LHCN-M2 (cell line): ENCODE measurements at places on chromosomes 11 and 22. TPM values are rescaled to one million over a fixed set of nuclear protein-coding genes. Genes with fewer than 3 reads are reported as not detected.

TMEM151A gene
- total RNA-seq: 0.23 and 0.32 TPM in 2 replicates

IRAG1 gene
- 0.38 and 1.3 TPM in 2 replicates for total RNA-seq

CREBZF gene
- 33.8 and 37.4 TPM in 2 replicates for total RNA-seq

RIMBP3B gene
- total RNA-seq: 0.64 and 0.98 TPM in 2 replicates

TBX1 gene
- total RNA-seq: 13.0 and 16.7 TPM in 2 replicates

OR51B4 gene
- not detected in 2 replicates for total RNA-seq

MOGAT2 gene
- total RNA-seq: not detected in 2 replicates

RASSF10 gene
- not detected in 2 replicates for total RNA-seq

TIMP3 gene
- 19.6 and 41.0 TPM in 2 replicates for total RNA-seq

DNA sequence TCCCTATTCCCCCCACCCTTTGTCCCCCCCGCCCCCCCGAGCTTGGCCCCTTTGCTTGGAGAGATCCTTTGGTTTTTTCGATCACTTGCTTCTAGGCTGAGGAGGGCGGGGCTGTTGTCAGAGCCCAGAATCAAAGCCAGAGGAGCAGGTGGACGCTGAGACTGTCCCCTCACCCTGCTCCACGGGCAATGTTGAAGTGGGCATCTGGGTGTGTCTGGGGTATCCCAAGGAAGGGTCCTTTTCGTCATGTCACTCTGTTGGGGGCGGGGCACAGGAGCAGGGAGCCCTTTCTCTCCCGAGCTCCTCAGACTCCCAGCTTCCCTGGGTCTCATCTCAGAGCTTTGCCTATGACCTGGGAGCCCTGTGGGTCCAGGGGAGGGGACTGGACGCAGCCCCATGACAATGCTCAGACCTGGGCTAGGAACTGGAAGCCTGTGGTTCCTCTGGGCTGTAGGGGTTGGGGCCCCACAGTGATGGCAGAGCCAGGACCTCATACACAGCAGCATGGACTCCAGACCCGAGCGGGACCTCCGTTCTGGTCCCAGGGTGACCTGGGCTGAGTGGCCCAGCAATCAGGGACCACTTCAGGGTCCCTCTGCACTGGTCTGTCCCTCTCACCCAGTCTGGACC, 2.9 kb upstream of the APOBEC3A start:
- no peak for DNase-seq

- no peak for DNase-seq
Observed at GRCh38 chr11:59767225-59767611, 12.0 kb downstream of the STX3 start.

DNA sequence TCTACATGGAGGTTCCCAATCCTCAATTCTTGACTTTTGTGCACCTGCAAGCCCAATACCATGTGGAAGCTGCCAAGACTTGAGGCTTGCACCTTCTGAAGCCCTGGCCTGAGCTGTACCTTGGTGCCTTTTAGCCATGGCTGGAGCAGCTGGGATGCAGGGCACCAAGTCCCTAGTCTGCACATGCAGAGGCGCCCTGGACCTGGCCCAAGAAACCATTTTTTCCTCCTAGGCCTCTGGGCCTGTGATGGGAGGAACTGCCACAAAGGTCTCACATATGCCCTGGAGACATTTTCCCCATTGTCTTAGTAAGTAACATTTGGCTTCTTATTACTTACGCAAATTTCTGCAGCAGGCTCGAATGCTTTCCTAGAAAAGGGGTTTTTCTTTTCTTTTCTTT, 431.9 kb upstream of the ANO5 start:
- no peak for DNase-seq

DNA sequence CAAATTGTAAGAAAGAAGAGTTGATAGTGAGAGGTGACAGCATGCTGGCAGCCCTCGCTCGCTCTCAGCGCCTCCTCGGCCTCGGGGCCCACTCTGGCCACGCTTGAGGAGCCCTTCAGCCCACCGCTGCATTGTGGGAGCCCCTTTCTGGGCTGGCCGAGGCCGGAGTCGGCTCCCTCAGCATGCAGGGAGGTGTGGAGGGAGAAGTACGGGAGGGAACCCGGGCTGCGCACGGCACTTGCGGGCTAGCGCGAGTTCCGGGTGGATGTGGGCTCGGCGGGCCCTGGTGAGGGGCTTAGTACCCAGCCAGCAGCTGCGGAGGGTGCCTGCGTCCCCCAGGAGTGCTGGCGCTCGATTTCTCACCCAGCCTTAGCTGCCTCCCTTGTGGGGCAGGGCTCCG, 539.7 kb upstream of the CCDC179 start:
- no peak for DNase-seq

DNA sequence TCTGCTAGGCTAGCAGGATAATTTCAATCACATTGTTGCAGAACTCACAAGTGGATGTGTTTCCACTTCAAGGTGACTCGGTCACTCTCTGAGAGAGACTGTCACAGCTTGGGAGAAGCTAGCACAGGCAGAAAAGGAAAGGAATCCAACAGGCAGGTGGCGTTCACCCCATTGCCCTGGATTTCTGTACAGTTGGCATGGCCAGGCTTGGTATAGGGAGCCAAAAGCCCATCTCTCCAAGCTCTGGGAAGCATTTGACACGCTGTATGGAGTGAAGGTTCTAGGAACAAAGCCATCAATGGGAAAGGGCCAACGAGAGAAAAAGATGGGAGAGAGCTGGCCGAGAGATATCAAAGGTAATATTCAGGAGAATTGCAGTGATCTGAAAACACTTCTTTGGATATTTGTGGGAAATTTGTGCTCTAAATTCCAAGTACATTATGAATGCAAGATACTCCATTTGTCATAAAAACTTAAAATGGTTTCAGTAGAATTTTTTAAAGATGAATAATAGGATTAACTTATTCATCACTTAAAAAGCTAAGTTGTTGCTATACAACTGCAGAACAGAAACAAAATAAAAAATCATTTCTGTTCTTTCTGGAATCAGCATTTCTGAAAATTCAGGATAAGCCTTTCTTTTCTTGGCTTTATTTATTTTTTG, 223.5 kb upstream of the NTM start:
- DNase-seq: peak; percentile 9

GRCh38 chr11:105148241-105148640, 8.7 kb upstream of the CARD18 start:
- no peak for DNase-seq

DNA sequence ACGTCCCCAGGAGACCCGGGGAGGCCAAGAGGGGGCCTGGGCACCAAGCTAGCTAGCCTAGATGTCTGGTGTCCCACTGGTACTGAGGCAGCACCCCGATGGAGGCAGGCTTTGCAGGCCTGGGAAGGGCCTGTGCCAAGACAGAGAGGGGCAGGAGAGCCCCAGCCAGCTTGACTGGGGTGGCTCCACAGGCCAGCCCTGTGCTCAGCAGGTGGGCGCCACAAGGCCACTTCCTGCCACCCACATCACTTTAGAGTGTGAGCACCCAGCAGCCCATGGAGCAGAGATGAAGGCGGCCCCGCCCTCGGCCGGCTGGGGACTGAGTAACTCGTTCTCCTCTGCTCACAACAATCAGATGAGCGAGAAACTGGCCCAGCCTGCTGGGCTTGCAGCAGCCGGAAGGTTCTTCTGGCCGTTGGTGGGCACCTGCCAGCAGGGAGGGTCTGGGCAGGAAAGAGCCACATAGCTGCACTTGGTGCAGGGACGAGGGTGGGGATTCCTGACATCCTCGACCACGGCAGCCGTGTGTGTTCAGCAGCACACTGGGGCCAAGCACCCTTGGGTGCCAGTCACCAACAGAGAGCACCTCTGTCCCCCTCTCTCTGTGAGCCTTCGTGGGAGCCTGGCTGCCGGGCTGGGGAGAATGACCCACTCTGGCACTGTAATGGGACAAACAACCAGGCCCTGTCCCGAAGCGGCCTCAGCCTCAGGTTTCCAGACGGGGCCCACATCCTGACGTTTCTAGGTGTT, 7.6 kb downstream of the OSBPL5 start:
- no peak for DNase-seq

- DNase-seq: peak; percentile 67
Observed at GRCh38 chr11:73271936-73272679, at the start of gene P2RY6. P2RY6 (plus strand) TSS chr11:73272338; CDS start chr11:73296519, 24,181 bp downstream.

GRCh38 chr11:123616505-123617198, 37.8 kb downstream of the SCN3B start:
- peak; percentile 82 for DNase-seq

- DNase-seq: peak; percentile 62
Observed at GRCh38 chr11:46272816-46273427, 4.5 kb upstream of the CREB3L1 start.

DNA sequence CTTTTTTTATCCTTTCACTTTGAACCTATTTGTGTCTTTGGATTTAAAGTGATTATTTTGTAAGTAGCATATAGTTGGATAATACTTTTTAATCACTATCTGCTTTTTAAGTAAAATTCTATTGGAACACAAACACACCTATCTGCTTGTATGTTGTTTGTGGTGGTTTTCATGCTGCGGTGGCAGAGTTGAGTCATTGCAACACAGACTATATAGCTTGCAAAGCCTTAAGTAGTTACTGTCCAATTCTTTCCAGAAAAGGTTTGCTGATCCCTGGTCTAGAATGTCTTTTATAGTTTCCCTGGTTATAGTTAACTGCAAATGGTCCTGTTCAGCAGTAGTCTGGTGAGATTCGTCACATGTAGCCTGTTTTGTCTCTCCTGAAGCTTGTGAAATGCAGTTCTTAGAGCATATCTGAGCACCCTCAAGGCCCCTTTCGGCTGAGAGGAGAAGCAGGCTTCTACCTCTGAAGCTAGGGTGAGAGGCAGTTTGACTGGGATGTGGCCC, 21.5 kb downstream of the SHANK3 start:
- DNase-seq: no peak

DNA sequence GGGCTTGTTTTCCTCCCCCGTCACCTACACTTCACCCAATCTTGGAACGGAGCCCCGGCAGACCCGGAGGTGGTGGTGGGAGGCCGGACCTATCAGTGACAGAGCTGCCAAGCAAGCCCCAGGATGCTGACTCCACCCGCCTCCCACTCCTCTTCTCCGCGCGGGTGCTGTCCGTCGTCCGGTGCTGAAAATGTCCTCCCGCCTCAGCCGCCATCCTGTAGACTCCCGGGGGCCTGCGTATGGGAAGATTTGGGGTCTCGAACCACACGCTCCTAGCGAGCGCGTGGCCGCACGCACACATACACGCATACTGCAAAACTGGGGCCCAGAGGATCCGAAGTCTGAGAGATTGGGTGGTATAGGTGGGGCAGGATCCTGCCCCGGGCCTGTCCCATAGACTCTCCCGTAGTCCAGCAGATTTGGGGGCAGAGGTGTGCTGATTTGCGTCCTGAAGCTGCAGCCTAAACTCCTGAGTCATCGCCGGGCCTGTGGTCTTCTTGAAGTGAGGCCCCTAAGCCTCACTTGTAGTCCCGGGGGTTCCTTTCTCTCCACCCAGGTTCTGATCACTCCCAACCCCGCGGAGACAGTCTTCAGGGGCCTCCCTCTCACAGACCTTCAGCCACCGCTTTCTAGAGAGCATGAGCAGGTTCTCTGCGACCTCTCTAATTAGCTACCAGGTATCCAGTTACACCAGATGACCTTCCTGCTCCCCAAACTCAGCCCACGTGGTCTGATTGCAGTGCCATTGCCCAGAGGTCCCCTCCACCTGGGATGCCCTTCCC, 796 bp upstream of the YIF1A start:
- no peak for DNase-seq

DNA sequence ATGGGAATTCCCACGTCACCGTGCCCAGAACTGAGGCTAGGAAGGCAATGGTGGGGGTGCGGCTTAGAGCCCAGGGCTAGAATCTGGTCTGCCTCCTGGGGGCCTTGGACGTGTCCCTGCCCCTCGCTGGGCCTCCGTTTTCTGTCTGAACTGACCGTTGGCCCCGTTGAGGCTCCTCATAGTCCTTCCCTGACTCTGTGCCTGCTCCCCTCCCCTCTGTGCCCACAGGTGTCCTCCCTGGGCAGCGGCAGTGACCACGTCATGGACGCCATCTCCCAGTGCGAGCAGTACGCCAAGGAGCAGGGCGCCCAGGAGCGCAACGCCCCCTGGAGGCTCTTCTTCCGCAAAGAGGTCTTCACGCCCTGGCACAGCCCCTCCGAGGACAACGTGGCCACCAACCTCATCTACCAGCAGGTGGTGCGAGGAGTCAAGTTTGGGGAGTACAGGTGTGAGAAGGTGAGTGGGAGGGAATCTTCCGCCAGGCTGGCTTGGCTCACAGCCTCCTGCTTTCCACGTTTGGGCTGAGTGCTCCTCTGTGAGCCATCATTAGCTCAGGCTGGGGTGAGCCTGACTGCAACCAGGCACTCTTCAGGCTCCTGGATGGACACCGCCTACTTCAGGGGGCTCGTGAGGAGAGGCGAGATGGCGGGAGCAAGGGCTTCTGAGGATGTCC, 63.9 kb downstream of the MYO7A start:
- DNase-seq: no peak

DNA sequence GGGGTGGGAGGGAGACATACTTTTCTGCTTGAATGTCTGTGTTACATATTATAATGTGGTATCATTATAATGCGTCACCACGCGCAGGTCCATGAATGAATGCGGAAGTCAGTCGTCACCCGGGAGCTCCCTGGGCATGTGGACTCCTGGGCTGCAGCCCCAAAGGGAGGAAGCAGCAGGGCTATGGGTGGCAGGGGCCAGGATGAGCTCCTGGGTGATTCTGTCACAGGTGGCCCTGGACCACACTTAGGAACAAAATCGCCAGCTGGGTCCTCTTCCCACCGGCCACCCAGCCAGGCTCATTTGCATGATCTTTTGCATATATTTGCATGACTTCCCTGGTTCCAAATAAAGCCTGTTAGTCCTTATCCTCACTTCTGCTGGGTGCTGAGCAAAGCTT, 51.2 kb downstream of the KCNJ4 start:
- no peak for DNase-seq

DNA sequence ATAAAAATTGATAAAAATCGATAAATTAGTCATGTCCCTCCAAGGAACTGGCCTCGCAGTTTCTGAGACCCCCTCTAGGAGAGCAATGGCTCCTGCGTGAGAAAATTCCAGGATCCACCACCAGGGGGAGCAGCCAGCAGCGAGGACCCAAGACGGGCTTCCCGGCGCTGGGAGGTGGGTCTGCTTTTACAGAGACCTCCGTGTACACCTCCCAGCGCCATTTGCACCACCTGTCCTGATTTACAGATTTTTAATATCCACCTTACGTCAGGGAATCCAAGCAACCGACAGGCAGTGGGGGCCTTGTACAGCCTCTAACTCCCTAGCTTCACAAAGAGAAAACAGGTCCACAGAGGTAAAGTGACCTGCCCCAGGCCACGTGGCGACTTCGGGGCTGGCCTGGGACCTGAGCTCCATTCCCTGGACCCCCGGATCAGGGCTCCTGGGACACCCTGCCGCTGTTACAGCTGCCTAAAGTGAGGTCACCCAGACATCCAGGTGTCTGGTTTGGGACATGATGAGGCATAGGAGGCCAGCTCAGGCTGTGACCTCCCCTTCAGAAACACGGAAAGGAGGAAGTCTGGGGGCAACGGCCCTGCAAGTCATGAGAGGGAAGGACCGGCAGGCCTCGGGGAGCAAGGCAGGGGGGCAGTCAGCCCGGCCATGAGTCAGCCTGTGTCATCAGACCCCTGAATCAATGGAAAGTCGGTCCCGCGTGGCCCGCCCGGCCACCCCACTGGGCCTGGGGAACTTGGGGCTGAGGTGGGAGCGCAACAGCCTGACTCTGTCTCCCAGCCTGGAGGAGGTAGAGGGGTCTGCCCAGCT, 3.5 kb downstream of the OSM start:
- no peak for DNase-seq

GRCh38 chr22:40426594-40427333, 56.4 kb downstream of the SGSM3 start:
- DNase-seq: peak; percentile 90
